ENCODE measurements at places on chromosomes 11 and 22.

- no peak for DNase-seq
Measured at GRCh38 chr11:96180341-96180740, 162.7 kb downstream of the MAML2 start.

- DNase-seq, result no peak
Measured at GRCh38 chr11:48007677-48008076, 27.3 kb downstream of the PTPRJ start.

- no peak for DNase-seq
Measured at GRCh38 chr11:121451178-121451985, 732 bp upstream of the SORL1 start.

DNA sequence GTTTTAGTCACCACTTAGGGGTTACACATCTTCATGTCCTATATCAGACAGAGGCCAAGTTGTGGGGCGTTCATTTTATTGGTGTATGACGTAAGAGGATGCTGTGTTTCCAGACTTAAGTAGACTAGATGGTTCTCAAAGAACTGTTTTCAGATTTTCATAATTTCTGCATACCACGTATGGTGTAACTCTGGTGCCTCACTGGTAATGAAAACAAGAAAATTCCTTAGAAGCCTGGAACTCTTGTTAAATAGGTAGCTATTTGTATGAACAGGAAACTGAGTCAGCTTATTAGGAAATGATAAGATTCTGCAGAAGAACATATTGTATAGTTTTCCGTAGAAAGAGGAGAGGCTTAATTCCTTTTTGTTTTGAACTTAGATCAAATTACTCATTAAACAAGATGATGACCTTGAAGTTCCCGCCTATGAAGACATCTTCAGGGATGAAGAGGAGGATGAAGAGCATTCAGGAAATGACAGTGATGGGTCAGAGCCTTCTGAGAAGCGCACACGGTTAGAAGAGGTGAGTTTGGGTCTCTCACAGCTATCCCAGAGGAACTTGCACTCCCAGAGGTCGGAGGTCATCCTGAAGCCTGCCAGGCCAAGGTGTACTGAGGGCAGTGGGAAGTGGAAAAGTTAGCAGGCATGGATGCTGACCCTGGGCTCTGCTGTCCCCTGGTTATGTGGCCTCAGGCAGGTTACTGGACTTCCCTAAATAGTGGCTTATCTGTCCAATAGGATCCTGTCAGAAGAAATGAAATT lies 3.9 kb downstream of the CDC45 start:
- DNase-seq, result no peak

DNA sequence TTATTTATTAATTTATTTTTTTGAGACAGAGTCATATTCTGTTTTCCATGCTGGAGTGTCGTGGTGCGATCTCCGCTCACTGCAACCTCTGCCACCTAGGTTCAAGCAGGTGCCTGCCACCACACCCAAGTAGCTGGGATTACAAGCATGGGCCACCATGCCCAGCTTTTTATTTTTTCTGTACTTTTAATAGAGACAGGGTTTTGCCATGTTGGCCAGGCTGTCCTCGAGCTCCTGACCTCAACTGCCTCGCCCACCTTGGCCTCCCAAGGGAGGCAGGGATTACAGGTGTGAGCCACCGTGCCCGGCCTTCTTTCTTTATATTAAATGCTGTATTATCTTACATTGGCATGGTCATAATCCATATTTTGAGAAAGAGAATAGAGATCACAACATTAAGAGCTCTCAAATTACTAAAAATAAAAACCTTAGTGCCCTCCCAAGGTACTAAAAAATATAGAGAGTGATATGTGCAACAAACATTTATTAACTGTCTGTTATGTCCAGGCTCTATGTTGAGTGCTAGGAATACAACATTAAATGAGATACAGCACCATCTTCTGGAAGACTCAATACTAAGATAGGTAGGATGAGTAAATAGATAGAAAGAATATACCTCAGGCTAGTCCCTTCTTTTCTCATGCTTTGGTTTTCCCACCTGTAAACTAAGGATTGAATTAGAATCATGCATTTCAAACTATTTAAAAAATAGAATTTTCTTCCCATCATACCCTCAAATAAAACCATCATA lies 84.1 kb downstream of the BBOX1 start:
- DNase-seq, result no peak

DNA sequence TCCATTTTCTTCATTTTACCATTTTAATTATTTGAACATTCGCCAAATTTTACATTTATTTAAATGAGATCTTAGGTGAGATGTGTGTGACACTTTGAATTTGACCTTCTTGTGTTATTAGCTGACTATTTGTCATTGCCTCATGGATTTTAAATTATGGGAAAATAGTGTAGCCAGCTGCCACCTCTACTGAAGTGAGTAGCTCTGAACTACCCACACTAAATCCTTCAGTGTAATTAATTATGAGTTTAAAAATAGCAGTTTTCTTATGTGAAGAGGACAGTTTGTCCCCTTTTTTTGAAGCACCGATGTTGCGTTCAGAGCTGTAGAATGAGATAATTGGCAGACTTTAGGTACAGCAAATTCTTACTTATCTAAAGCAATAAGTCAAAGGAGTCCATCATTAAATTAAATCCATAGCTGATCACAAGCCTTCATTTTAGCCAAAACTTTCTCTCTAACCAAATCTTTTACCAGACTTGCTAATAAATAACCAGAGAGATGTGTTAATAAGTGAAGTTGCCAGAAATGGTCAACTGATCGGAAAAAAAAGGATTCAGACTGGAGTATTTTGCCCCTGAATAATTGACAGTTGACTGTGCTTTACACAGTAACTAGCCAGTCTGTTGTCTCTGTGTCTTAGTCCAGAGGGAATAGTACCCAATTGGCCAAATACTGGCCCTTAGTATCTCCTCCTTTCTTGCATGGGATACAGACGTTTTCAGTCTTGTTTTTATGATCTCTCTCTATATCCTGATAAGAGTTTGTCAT lies 75.0 kb downstream of the ZC3H12C start:
- no peak for DNase-seq

DNA sequence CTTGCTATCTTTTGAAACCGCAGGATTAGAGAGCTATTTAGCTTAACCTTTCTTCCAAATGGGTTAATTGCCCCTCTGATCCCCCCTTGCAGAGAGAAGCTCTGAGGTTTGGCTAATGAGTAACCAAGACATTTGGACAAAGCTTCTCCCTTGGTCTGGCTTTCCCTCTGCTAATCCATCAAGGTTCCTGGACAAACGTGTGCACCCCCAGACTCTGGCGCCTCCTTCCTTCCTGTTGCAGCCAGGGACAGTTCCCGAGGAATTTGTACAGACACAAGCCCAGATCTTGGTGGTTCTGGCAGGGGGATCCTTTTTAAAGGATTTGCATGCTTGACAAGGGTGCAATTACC lies 1.6 kb downstream of the KIAA1671 start:
- no peak for DNase-seq

DNA sequence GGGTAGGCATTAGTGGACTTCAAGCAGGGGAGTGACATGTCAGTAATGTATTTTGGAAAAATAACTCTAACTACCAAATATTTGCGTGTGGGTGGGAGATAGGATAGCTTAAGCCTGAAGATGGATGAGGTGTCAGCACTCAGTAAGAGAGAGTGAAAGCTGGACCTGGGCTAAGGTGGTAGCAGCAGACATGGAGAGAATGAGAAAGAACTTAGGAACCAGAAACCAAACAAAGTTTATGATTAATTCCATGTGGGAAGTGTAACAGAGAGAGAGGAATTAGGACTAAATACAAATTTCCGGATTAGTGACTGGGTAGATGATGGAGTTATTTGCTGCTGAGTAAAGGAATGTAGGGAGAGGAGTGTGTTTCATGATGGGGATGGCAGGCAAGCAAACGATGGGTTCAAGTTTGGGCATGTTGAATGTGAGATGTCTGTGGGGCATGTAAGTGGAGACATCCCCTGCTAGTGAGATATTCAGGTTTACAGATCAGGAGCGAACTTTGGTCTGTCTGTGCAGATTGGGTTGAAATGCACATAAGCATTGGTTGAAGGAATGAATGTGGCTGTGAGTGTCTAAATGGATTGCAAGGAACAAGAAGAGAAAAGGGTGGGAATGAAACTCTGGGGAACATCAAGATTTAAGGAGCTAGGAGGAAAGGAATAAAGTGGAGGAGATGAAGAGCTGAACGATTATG lies 185.6 kb upstream of the MTMR2 start:
- no peak for DNase-seq

GRCh38 chr11:79342236-79342635 lies 98.6 kb downstream of the TENM4 start:
- DNase-seq, result no peak

- no peak for DNase-seq
Measured at GRCh38 chr11:9783986-9784385, 120.1 kb downstream of the SWAP70 start.

DNA sequence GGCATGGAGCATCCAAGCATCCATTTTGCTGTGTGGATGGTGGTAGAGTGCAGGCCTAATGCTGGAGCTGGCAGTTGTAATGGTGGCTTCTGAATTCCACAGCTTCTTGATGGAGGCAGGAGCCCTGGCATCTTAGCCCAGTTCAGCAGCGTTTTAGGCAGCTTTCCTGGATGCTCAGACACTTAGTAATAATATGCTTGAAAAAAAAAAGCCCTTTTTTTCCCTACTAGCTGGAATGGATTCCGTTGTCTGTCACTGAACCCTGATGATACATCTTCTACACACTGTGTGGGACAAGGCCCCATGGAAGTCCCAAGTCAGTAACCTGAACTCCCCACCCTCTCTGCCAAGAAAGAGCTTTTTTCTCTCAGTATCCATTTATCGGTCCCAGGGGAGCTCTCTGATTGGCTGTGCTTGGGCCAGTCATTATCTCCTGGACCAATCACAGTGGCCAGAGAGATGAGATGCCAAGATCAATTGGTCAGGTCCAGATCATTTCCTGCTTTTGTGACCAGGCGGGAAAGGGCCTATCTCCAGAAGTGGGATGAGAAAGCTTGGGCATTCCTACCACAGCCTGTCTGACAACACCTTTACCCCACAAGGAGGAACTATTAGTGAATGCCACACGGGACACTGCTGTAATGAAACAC lies 34.2 kb downstream of the MCM5 start:
- DNase-seq, result peak; percentile 39

GRCh38 chr11:83056204-83056603 lies 15.5 kb downstream of the RAB30 start:
- DNase-seq, result no peak

GRCh38 chr22:50400406-50400805 lies 57.3 kb downstream of the PPP6R2 start:
- DNase-seq, result no peak

- DNase-seq, result peak; percentile 60
Measured at GRCh38 chr11:14644226-14645014, 816 bp downstream of the PDE3B start.

DNA sequence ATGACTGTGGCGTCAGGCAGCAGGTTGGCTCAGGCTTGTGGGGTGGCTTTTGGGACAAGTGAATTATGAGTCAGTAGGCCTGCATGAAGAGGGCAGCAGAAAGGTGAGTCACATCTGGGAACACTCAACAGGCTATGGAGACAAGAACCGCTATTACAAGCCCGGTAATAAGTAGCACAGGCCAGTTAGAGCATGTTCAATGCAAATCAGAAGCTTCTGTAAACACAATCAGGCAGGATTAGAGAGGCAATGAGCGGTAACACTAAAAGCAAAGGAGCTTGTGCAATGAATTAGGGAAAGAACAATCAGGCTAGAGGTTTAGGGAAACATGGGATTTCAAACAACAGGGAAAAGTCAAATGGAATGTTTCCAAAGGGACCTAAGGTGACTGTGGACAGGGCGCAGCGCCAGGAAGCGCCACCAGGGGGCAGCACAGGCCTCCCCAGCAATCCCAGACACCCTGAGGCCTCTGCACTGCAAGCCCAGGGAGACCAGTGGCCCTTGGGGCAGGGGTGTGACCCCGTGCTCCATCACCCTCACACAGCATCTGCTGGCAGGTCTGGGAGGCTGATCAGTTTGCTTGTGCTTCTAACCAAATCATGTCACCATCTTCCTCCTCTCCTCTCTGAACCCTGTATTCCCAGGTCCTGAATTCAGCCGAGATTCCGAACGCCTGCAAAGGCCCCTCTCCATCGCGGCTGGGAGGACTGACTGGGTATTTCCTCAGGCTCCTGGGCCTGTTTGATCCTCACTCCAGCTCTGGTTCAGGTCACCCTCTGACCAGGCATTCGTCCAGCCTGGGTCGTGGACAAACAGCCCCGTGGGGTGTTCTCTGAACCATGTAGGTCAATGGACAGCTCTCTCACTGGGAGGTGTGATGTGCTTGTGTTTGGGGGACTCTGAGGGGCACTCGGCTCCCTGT lies 50.0 kb downstream of the C11orf58 start:
- peak; percentile 77 for DNase-seq

Measured in K562 (cell line).